ENCODE measurements at places on chromosomes 7 and 10. TPM values are rescaled to one million over a fixed set of nuclear protein-coding genes. Genes with fewer than 3 reads are reported as not detected.

The HTR5A gene
- not detected for total RNA-seq

GRCh38 chr7:159229683-159230475 lies 85.2 kb upstream of the VIPR2 start:
- no peak overlapping the region for H3K27ac ChIP-seq
- no peak overlapping the region for H3K4me3 ChIP-seq
- no peaks in the 10 kb centered on the region for H3K36me3 ChIP-seq
- H3K4me1 ChIP-seq = no peaks in the 10 kb centered on the region
- DNase-seq = no peak
- H3K27me3 ChIP-seq = no peaks in the 10 kb centered on the region

GRCh38 chr7:134472572-134473244 lies 13.8 kb upstream of the AKR1B1 start:
- no peak for DNase-seq
- no peak overlapping the region for H3K4me3 ChIP-seq
- H3K36me3 ChIP-seq = no peaks in the 10 kb centered on the region
- H3K27me3 ChIP-seq = peaks cover 2% of the 10 kb centered on the region
- no peaks in the 10 kb centered on the region for H3K4me1 ChIP-seq

DNA sequence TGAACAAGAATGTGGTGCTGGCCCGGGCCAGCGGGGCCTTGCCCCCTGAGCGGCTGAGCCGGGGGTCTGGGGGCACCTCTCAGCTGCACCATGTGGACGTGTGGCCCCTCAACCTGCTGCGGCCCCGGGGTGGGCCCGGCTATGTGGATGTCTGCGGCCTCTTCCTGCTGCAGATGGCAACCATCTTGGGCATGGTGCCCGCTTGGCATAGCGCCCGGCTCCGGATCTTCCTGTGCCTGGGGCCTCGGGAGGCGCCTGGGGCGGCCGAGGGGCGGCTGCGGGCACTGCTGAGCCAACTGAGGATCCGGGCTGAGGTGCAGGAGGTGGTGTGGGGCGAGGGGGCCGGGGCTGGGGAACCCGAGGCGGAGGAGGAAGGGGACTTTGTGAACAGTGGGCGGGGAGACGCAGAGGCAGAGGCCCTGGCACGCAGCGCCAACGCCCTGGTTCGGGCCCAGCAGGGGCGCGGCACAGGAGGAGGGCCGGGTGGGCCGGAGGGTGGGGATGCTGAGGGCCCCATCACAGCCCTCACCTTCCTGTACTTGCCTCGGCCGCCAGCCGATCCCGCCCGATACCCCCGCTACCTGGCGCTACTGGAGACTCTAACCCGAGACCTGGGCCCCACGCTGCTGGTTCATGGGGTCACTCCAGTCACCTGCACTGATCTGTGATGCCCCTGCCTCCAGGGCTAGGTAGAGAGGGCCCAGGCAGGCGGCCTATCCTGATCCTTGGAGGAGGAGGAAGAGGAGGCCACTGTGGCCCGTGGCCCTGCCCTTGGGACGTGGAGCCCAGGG lies 1.1 kb upstream of the TRIP6 start:
- peak overlapping the region; percentile 91 for H3K4me3 ChIP-seq
- DNase-seq = no peak
- H3K36me3 ChIP-seq = peaks cover 12% of the 10 kb centered on the region
- peaks cover 22% of the 10 kb centered on the region for H3K4me1 ChIP-seq
- no peaks in the 10 kb centered on the region for H3K27me3 ChIP-seq

The SLC37A3 gene
- total RNA-seq = 27.0 TPM

- peaks cover 3% of the 10 kb centered on the region for H3K27me3 ChIP-seq
- no peak overlapping the region for H3K27ac ChIP-seq
- DNase-seq = no peak
- H3K4me1 ChIP-seq = no peaks in the 10 kb centered on the region
- no peaks in the 10 kb centered on the region for H3K36me3 ChIP-seq
These were observed 138.3 kb downstream of the EGFR start for GRCh38 chr7:55156919-55157763.

The ESYT2 gene
- 86.0 TPM for total RNA-seq

GRCh38 chr10:109737626-109738025 lies 185.7 kb downstream of the XPNPEP1 start:
- no peaks in the 10 kb centered on the region for H3K36me3 ChIP-seq
- H3K27me3 ChIP-seq = no peaks in the 10 kb centered on the region

- peak overlapping the region; percentile 49 for H3K27ac ChIP-seq
- no peak overlapping the region for H3K4me3 ChIP-seq
- DNase-seq = peak; percentile 52
- peaks cover 16% of the 10 kb centered on the region for H3K27me3 ChIP-seq
- H3K36me3 ChIP-seq = peaks cover 4% of the 10 kb centered on the region
These were observed 80.3 kb upstream of the UCN3 start for GRCh38 chr10:5284311-5285057.

DNA sequence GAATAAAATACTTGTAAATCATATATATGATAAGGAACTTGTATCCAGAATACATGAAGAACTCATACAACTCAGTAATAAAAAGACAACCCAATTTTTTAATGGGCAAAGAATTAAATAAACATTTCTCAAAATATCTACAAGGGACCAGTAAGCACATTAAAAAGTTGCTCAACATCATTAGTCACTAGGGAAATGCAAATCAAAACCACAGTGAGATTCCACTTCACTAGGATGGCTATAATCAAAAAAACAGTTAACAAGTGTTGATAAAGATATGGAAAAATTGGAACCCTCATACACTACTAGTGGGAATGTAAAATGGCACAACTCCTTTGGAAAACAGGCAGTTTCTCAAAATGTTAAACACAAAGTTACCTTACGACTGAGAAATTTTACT lies 40.3 kb upstream of the YAE1 start:
- H3K27me3 ChIP-seq = peaks cover 34% of the 10 kb centered on the region
- H3K36me3 ChIP-seq = no peaks in the 10 kb centered on the region
- H3K4me3 ChIP-seq = no peak overlapping the region

GRCh38 chr7:1461646-1462375 lies 2.5 kb upstream of the MICALL2 start:
- no peaks in the 10 kb centered on the region for H3K36me3 ChIP-seq
- no peak for DNase-seq
- peaks cover 8% of the 10 kb centered on the region for H3K27me3 ChIP-seq

GRCh38 chr10:54124209-54124885 lies 676.7 kb downstream of the PCDH15 start:
- H3K4me3 ChIP-seq = no peak overlapping the region
- H3K4me1 ChIP-seq = no peaks in the 10 kb centered on the region
- DNase-seq = no peak
- no peaks in the 10 kb centered on the region for H3K27me3 ChIP-seq
- H3K27ac ChIP-seq = no peak overlapping the region

DNA sequence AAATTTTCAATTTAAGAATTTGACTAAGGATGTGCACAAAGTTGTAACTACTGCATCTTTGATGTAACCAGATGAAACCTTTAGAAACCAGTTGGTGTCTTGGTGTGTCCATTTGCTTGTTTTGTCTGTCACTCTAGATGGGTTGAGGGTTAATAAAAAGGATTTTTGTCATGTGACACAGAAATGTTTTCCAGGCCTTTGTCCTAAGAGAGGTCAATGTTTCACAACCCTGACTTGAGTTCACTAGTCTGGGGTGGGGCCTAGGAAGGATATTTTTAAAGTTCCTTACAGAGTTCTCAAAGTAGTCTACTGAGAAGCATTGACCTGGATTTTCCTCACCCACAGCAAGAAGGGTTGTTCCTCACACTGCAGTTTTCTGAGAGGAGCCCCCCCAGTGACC lies 90.3 kb downstream of the HERPUD2 start:
- no peak overlapping the region for H3K27ac ChIP-seq
- no peaks in the 10 kb centered on the region for H3K36me3 ChIP-seq
- no peak for DNase-seq
- no peak overlapping the region for H3K4me3 ChIP-seq
- no peaks in the 10 kb centered on the region for H3K27me3 ChIP-seq

GRCh38 chr7:23115991-23116390 lies 10.4 kb downstream of the KLHL7 start:
- H3K4me1 ChIP-seq = no peaks in the 10 kb centered on the region
- no peak overlapping the region for H3K27ac ChIP-seq
- H3K27me3 ChIP-seq = no peaks in the 10 kb centered on the region
- H3K36me3 ChIP-seq = no peaks in the 10 kb centered on the region
- H3K4me3 ChIP-seq = no peak overlapping the region
- no peak for DNase-seq

The TAS2R41 gene
- not detected for total RNA-seq

DNA sequence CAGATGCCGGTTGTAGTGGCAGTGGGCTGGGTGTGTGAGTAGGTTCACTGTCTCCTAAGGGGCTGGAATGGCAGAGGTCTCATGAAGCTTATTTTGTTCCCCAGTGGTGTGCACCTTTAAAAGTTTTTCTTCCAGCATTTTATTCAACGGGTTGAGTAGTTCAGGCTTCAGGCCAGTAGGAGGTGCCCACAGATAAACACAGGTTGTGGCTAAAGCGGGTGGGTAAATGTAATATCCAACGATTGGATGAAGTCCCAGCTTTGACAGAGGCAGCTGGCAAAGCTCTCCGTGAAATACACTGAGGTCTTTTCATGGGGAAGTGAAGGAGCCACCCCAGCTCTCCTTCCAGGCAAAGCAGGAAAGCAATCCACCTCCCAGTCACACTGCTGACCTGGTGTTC lies 339.8 kb upstream of the LRRTM3 start:
- H3K27ac ChIP-seq = no peak overlapping the region
- H3K4me3 ChIP-seq = no peak overlapping the region
- no peaks in the 10 kb centered on the region for H3K27me3 ChIP-seq
- DNase-seq = no peak
- H3K36me3 ChIP-seq = no peaks in the 10 kb centered on the region
- H3K4me1 ChIP-seq = no peaks in the 10 kb centered on the region

DNA sequence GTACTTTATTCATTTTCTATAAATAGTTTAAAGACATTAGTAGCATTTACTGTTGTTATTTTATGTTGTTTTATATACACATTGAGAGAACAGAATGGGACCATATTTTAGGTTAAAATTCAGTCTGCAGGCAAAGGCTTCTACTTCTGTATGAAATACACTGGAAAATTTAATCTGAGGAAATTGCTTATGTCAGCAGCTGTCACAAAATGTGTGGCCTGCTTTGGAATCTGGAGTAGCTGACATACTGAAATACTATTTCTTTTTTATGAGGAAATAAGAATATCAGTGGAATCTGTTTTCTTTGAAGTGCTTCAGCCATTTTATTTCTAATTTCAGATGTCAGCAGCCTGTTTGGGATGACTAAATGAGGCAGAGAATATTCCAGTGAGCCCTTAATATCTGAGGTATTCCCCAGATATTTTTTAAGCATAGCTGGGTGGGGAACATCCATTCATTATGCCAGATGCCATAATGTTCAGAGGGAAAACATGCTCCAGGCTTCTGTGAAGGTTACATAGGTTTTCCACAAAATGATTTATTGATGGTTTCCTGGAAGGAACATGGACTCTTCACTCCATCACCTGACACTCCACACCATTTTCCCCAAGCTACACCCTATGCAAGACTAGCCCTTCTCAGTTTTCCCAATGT lies 267.1 kb downstream of the ARL4A start:
- peaks cover 3% of the 10 kb centered on the region for H3K27me3 ChIP-seq
- H3K4me1 ChIP-seq = no peaks in the 10 kb centered on the region
- H3K36me3 ChIP-seq = no peaks in the 10 kb centered on the region

DNA sequence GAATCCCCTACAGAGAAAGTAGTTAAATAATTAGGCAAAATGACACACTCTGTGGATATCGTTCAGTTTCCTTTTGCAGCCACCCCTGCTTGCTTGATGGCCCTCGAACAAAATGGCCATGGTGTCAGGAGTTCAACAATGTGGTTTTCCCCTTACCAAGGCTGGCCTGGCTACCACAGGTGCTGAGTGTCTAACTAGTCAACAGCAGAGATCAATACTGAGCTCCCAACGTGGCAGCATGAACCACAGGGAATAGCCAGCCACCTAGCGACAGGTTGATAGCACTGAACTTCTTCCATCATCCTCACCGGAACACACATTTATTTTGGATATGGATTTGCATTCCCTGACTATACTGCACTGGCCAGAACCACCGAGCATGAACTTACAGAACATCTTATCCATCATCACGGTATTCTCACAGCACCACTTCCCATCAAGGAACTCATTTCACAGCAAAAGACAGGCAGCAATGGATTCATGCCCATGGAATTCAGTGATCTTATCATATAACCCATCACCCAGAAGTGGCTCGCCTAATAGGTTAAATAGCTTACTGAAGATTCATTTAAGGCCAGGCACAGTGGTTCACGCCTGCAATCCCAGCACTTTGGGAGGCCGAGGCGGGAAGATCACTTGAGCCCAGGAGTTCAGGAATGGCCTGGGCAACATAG lies 6.3 kb downstream of the C10orf67 start:
- H3K27me3 ChIP-seq = peaks cover 16% of the 10 kb centered on the region
- peaks cover 13% of the 10 kb centered on the region for H3K4me1 ChIP-seq
- H3K4me3 ChIP-seq = no peak overlapping the region
- no peaks in the 10 kb centered on the region for H3K36me3 ChIP-seq

DNA sequence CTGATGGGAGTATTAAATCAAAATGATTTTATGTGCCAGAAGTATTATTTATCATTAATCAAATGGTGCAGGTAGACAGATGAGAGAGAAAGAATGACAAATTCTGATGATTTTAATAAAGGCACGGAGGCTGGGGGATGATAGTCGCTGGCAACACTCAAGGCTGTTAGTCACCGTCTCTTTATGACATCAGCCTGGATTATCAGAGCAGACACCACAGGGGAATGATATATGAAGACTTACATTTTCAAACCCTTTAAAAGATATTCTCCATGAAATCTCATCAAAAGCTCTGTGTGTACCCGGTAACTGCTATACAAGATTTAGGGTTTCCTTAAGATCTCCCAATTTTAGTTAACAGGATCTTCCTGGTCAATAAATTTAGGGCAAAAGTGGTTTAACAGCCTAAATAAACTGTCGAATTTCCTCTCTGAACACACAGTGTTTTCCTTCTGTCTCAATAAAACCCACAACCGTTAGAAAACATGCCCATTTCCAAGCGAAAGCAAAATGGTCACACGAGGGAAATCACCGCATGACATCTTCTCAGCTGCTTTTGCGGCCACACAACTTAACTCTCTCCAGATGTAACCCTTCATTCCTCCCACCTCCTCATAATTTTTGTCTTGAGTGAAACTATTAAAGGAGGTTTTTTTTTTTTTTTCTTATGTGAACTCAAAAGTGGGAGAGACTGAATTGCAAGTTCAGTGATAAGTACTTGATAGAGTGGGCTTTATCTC lies 133.2 kb upstream of the FAM171A1 start:
- no peak overlapping the region for H3K4me3 ChIP-seq
- peaks cover 26% of the 10 kb centered on the region for H3K27me3 ChIP-seq
- H3K27ac ChIP-seq = no peak overlapping the region
- no peak for DNase-seq
- no peaks in the 10 kb centered on the region for H3K36me3 ChIP-seq
- H3K4me1 ChIP-seq = peaks cover 2% of the 10 kb centered on the region

DNA sequence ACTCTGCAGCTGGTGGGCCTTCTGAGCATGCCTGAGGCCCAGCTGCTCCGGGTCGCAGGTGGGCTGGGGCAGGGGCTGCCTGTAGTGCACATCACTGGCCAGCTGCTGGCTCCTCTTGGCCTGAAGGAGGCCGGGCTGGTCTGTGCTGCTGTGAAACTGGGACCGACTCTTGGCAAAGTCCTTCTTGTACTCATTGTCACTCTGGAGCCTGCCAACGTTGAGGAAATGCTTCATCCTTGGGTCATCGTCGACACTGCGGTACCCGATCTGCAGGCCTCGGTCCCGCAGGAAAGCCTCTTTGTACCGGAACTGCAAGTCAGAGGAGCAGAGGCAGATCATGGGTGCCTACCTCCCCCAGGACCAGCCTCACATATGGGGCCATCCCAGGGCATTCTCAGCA lies 37.7 kb downstream of the HABP2 start:
- no peak overlapping the region for H3K4me3 ChIP-seq
- H3K27ac ChIP-seq = no peak overlapping the region
- H3K4me1 ChIP-seq = peaks cover 5% of the 10 kb centered on the region
